T follicular helper cell (primary cell): ENCODE measurements at places on chromosomes 3 and 15.

DNA sequence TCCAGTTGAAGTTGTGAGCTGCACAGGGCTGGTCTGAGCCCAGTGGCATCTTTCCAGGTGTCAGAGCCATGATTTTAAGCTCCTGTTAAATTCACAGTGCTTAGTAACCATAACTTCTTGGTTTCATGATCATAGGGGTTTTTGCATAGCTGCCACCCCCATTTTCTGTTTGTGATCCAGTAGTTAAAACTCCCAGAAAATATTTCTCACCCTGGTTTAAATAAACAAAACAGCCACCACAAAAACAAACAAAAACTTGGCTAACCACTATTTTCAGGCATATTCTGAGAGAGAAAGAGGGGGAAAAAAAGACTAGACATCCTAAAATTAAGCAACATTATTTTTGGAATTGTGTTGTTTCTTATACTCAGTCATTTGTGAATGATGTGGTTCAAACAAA lies 175.3 kb downstream of the IGF1R start:
- DNase-seq, result no peak

- DNase-seq, result no peak
Observed at GRCh38 chr3:133944181-133944580, 48.5 kb upstream of the RAB6B start.

- DNase-seq, result no peak
Observed at GRCh38 chr15:98876451-98877369, 130.9 kb downstream of the PGPEP1L start.

DNA sequence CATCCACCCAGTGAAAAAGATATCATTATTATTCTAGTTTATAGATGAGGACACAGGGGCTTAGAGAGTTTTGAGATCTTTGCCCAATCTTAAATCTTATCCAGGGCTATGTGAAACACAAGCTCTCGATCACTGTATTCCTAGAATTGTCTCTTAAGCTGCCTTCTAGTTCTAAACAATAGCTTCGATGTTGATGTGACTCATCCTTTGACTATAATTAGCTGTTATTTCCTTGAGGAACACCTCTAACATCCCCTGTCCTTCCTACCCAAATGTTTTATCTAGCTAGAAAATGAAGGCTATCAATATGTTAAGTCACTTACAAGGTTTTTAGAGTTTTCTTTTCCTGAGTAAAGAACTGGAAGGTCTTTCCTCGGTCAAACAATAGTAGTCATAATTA lies 83.1 kb upstream of the STAC start:
- no peak for DNase-seq

DNA sequence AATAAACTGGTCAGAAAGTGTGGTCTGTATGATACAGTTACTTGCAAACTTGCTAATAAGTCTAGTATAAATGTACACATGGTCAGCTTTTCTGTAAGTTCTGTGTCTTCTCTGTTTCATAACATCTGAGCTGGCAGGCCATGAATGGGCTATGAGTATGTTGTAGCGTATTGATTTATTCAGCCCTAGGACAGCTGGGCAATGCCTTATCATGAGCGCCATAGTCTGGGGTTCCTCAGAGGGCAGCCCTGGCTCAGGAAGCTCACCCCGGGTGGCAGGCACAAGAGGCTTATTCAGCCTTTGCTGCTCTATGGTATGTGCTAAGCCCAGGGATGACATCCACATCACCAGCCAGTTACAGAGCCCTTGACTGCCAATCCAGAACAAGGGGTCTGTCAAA lies 50.7 kb upstream of the CCR2 start:
- DNase-seq, result no peak

DNA sequence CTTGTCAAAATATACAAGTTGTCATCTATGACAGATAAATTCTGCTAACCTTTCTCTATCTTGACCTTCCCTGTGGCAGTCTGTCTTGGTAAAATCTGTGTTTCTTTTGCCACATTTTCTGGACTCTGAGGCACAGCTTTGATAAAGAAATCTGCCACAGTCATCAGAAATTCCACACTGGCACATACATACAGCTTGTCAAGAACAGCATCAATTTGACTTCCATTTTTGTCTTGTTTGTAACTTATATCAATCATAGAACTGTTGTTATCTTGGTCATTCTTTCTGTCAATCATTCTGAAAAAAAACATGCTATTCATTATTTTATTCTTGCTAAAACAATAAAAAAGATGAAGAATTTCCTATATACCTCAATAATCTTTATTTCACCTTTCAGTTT lies 130.8 kb downstream of the VPS13C start:
- DNase-seq, result no peak

DNA sequence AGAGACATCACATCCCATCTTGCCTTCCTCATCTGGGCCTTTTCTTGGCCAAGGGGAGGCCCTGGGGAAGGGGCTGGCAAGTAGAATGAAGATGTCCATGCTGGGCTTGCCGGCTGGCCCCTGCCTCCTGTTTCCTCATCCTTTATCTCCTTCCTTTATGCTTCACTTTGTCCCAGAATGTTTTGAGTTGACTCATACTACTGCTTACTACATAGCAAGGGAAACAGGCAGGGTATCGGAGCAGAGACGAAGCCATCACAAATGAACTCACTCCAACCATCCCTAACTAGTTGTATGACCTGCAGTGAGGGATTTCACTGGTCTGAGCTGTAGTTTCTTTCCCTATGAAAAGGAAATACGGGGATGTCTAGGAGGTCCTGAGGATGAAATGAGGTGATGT lies 66.0 kb downstream of the CHDH start:
- DNase-seq, result no peak

GRCh38 chr3:159114582-159114981 lies 312.7 kb downstream of the MFSD1 start:
- no peak for DNase-seq

DNA sequence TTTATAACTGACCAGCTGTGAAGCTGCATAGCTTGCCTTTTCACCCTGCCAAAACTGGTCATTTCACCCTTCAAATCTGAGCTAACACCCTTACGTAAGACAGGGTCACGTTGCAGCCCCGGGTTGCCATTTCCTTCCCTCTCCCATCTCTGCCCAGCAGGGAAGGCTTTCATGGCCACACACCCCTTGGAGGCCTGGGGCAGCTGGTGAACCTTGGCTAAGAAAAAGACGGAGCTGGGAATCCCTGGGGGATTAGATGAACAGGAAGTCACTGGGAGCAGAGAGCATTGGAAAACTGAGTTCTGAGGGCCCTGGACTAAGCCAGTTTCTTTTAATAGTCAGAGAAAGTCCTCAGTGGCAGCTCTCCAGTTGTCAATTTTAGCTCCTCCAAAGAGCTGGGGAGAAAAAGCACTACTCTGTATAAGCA lies 67.8 kb downstream of the TTC23 start:
- no peak for DNase-seq

DNA sequence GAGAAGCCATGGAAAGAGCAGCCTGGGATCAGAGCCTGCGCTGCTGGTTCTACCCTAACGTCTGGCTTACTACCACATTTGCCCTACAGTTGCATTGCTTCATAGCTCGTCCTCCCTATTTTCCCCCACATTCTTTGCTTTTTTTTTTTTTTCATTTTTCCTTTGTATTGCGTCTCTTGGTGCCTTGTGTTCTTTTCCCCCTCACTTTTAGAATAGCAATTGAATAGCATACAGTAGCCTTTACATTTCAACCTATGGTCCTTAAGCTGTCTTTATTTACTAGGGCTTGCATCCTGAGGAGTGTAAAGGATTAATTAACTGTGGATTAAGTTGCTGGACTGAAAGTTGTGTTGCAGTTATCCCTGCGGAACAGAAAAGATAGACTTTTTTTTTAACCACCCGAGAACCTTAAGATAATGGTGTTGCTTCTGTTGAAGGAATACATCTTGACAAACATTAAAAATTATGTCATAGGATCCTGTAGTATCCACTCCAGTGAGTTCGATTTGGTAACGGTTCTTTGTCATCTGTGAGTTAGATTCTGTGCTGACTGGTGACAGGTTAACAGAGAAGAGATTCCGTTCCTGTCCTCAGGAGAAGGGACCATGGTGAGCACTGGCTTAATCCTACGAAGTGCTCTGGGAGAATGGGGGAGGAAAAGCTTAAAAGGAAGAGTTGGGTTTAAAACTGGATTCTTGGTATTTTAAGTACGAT lies 417.4 kb upstream of the NAALADL2 start:
- DNase-seq, result no peak

DNA sequence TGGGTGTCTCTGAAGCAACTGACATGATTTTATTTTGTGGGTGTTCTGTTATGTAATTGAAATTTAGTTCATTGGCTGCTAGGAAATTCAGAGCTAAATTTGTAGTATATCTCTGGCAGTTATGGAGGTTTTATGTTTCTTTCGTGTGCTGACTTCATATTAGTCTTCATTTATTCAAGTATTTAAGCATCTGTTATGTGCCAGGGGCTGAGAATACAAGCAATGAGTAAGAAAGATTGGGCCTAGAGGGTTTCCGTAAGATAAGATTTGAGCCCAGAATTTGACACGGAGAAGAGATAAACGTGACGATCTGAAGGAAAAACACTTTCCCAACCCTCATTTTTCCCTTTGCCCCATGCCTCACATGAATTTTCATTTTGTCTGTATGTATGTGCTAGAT lies 75.2 kb upstream of the ACKR4 start:
- no peak for DNase-seq

- no peak for DNase-seq
Observed at GRCh38 chr3:153513236-153513635, 351.2 kb downstream of the RAP2B start.

DNA sequence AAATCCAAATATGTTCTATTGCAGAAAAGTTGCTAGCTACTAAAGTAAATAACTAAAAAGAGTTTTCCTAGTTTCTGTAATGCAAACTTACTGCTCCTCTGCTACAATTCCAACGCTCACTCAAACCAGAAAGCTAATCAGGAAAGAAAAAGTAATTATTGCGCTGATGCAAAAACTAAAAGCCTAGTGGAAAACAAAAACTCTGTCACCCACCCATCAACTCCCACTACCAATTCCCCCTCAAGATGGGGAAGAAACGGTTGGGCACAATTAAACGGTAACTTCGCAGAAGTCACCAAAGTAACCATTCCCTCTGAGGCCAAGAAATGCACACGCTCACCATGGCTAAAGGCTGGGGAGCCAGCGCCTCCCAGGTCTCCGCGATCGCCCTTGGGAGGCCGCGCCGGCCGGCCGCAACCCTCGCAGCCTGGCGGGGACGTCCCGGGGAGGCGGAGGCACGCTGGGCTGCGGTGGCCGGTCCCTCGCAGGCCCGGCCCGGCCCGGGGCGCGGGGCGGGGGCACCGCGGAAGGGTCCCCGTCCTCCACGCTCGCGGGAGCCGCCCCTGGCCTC lies 684 bp downstream of the SLTM start:
- no peak for DNase-seq

GRCh38 chr3:81394651-81395524 lies 366.6 kb downstream of the GBE1 start:
- no peak for DNase-seq

GRCh38 chr3:13085846-13086179 lies 12.6 kb upstream of the IQSEC1 start:
- no peak for DNase-seq

- no peak for DNase-seq
Observed at GRCh38 chr3:56673781-56674457, 9.1 kb downstream of the TASOR start.

- DNase-seq, result no peak
Observed at GRCh38 chr15:37995461-37996347, 61.3 kb downstream of the TMCO5A start.

DNA sequence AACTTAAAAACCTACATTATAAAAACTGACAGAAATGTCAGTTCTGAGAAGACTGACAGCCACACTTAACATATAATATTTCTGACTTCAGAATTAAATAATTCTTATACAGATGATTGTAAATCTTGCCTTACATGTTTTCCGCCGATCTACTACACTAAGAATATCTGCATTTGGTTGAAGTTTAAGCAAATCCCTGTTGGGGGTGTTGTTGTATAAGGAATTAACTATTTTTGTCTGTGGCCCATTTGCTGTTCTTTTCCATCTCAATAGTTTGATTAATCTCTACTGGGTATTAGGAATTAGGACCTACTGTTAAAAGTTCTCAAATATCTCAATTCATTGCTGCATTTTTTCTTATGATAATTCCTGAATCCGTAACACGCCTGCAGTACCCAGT lies 838.3 kb upstream of the ROBO1 start:
- no peak for DNase-seq

GRCh38 chr3:7000501-7000900 lies 139.6 kb downstream of the GRM7 start:
- no peak for DNase-seq

DNA sequence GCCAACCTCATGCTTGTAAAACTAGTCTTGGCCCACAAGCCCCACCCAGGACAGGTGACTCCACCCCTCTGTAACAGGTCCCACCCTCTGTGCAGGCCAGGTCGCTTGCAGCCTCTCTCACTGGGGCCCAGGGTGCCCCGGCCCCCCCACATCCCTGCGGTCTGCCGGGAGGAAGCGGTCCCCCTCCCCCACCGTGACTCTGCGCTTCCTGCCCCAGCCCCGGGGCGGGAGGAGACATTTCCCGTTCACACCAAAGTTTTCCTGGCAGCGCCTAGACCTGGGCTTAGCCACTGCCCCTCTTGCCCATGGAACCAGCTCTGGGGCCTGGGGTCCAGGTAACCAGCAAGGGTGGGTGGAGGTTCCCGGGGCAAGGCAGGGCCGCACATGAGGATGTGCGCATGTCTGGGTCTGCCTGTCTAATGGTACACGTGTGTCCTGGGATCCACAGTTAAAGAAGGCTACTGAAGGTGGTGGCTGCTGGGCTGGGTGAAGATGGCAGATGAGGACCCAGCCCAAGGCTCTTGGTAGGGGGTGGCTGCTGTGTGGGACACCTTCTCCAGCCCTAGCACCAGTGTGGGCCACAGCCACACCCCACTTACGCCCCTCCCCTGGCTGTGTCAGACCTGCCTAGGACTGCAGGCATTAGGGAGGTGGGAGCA lies 8.4 kb downstream of the NBEAL2 start:
- DNase-seq, result peak; percentile 84

GRCh38 chr15:20645956-20646355 lies 104.4 kb upstream of the GOLGA6L6 start:
- DNase-seq, result no peak

DNA sequence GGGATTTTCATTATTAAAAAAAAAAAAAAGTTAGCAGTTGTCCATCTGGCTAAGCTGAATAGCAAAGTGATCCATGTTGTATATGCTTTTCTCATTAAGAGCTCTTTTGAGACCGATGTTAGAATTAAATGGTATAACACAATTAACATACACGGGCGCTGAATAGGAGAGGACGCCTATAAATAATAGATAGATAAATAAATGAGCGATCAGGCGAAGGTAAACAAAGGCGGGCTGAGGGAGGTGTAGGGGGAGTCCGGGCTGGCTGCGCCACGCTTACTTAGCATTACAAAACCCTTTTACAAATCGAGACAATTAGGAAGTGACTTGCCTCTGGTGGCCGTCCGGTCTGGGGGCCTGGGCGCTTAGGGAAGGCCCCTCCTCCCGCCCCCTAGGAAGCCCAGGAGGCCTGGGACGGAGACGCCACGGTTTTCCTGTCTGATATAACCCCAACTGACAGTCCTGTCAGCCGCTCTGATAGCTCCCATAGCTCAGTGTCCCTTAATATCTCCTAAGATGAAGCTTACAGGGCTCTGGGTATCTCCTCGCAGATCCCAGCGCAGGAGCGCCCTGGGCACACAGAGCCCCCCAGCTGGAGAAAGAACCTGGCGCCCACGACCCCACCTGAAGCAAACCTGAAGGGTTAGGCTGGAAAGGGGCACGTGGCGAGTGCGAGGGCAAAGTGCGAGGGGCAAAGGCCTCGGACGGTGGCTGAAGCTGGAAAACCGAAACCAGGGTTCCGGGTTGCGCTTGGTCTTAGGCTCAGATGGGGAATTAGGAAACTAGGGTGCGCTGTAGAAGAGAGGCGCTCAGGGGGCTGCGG lies 3.6 kb downstream of the SOX14 start:
- no peak for DNase-seq

- no peak for DNase-seq
Observed at GRCh38 chr3:9507586-9508578, 45.7 kb downstream of the LHFPL4 start.
